ENCODE measurements at places on chromosomes 4 and X. TPM values are rescaled to one million over a fixed set of nuclear protein-coding genes. Genes with fewer than 3 reads are reported as not detected.

GRCh38 chr4:156913234-156913633 lies 58.4 kb downstream of the PDGFC start:
- no peak for DNase-seq

MAGEB1 gene
- not detected for total RNA-seq

DNA sequence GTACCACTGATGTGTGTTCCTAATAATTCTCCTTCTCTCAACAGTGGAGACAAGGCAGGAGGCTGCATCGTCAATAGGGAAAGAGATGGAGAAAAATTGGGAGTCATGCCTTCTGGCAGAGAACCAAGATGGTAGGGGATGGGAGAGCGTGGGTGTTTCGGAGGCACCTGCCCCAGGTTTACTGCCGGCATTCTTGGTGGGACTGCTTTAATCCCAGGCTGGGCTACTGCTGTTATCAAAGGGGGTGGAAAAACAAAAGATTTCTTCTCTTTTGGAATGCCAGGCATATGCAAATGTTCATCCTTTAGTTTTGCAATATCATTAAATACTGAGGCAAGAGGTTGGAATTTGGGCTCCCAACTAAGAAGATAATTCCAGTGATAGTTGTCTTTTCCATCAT lies 257.0 kb downstream of the DCHS2 start:
- no peak for DNase-seq

DNA sequence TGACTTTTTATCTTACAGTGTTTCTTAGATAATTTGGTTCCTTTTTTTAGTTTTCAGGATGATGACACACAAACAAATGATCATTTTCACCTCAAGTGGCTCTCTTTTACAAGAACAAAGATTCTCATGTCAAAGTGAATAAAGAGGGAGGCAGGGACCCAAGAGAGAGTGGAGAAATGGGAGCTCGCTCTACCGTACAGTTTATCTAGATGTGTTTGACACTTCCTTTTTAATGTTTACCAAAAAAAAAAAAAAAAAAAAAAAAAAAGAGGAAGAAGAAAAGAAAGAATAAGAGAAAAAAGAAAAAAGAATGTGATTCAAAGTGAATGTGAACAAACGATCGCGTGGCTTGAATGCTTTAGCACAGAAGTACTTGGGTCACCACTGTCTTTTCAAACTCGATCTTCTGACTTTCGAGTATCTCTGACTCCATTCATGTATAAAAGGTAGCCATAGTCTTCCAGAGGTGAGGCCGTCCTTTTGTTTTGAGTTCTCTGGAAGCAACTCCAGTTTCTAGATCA lies 75.6 kb upstream of the GRXCR1 start:
- DNase-seq = no peak

DNA sequence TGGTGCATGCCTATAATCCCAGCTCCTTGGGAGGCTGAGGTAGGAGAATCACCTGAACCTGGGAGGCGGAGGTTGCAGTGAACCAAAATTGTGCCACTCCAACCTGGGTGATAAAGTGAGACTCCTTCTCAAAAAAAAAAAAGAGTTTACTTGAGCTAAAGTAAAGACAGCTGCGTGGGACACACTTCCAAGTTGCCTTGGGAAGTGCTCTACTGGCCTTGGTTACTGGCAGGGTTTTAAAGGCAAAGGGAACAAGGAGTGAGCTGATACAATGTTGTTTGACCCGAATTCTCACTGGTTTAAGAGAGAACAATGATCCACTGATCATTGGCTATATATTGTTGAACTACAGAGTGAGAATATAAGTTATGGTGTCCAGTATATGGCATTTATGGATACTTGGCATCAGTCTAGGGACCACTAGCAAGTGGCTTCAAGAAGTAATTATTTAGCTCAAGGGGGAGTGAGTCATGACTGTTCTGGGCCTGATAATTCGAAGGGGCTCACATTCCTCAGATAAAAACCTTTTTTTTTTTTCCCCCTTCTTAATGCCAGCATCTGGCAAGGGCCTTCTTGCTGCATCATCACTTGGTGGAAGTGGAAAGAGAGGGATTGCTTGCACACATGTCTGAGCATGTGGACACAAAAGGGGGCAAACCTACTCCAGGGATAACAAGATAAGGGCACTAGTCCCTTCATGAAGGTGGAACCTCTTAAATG lies 32.3 kb downstream of the GRK4 start:
- DNase-seq = no peak

DNA sequence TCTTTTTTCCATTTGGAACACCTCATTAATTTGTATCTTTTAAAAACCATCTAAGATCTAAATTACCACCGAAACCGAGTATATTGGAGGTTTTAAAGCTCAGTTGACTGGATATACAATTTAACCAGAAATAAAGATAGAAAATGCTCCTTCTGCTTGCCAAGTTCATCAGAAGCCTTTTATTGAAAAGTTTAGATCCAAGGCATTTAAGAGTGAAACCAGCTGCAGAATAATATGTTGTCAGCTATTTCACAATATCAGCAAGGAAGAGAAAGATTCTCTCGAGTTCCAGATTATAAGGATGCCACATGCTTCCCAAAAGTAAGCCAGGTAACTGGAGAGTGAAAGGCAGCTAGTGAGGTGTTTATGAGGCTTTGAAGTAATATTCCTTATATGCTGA lies 217.4 kb downstream of the DCTD start:
- no peak for DNase-seq

- DNase-seq = no peak
These were observed 580.9 kb upstream of the ZFP42 start for GRCh38 chr4:187414716-187415115.

- no peak for DNase-seq
These were observed 59.6 kb upstream of the TAB3 start for GRCh38 chrX:30948626-30949025.

DNA sequence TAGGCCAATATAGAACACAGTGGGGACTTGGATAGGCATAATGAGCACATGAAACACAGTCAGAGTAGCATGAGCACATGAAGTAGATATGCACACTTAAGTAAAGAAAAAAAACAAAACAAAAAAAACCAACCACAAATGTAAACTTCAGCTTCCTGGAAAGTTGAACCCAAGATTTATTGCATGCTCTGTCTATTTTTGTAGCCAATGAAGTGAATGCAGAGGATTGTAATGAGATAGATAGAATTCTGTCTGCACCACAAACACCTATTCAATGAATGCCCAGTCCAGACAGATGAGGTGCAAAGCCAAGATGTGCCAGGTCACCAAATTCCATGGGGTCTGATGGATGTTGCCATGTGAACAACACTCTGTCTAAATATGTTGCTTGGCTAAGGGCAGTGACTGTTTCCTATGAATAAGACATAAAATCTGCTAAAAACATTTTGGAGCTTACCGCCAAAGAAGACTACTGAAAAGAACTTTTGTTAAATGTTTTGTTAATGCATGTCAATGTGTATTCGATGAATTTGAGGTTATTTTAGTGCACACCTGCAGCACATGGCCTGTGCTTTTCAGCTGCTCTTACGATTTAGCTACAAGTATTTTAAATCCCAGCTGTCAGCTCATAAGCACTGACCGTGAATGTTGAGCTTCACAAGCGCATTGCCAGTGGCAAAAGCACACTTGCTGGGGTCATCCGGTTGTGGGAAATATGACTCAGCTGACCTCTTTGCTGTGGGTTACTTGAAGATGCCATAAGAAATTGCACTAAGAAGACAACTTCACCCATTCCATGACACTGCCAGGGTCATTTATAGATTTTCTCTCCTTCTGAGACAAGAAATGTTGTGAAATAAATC lies 374.8 kb upstream of the GNPDA2 start:
- DNase-seq = no peak

EXOC1L gene
- not detected for total RNA-seq

CDKL2 gene
- total RNA-seq = 0.45 TPM

DNA sequence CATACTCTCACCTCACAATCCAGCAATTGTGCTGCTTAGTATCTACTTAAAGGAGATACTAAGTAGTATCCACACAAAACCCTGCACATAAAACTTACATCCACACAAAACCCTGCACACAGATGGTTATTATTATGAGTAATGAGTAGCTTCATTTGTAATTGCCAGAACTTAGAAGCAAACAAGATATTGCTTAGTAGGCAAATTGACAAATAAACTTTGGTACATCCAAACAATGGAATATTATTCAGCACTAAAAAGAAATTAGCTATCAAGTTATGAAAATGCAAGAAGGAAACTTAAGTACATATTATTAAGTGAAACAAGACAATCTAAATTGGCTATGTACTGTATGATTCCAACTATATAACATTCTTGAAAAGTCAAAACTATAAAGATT lies 80.6 kb downstream of the NPY2R start:
- no peak for DNase-seq

CLNK gene
- total RNA-seq = not detected

- DNase-seq = no peak
These were observed 181.8 kb upstream of the POF1B start for GRCh38 chrX:85561231-85561630.

GLRB gene
- total RNA-seq = not detected

DNA sequence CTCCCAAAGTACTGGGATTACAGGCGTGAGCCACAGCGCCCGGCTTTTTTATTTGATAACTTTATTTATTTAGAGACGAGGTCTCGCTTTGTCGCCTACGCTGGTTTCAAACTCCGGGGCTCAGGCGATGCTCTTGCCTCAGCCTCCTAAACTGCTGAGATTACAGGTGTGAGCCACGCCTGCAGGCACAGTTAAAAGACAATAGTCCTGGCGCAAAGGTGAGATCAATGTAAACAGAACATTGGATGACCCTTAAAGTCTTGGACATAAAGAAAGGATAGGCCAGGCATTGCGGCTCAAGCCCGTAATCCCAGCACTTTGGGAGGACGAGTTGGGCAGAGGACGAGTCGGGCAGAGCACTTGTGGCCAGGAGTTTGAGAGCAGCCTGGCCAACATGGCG lies 2.8 kb upstream of the TXLNG start:
- DNase-seq = no peak

DNA sequence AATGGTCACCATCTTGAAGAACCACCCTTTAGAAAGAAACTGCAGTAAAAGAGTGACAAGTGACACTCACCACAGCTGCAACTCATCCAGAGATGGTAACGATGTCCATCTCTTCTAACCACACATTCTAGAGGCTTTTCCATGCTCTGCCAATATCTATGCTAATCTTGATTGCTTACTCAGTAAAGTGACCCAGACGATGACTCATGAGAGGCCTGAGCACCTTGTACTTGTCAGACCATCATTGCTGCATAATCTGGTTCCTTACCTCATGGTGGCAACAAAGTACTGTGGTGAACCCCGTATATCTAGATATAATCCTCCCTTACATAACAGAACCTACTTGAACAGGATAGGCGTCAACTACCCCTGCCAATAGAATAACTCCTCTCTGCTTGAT lies 75.6 kb downstream of the CCNG2 start:
- DNase-seq = no peak

DNA sequence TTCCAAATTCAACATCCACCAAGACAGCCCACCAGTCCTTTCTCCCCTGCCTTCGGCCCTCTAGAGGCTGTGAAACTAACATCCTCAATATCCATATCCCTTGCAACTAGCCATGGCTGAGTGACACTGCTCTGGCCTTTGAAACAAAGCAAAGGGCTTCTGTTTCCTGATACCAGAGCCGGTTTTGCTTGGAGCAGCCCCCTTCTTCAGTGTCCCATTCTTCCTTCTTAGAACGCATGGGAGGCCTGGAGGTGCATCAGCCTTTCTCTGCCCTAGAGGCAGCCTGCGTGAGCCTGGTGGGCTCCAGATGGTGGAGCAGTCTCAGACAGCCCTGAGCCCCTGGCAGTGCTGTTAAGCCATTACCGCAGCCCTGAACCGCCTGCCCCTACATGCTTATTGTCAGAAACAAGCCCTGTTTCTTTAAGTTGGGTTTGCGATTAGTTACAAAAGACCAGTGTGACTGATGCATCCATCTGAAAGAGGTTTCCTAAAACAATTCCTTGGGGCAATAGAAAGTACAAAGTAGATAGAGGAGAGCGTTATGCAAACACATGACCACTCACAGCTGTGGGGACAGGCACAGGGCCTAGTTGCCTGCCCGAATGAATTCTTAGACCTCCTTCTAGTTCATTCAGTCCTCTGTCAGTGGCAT lies 74.1 kb downstream of the EVC start:
- DNase-seq = no peak

- no peak for DNase-seq
These were observed 671 bp downstream of the HPF1 start for GRCh38 chr4:169756971-169757574.

DNA sequence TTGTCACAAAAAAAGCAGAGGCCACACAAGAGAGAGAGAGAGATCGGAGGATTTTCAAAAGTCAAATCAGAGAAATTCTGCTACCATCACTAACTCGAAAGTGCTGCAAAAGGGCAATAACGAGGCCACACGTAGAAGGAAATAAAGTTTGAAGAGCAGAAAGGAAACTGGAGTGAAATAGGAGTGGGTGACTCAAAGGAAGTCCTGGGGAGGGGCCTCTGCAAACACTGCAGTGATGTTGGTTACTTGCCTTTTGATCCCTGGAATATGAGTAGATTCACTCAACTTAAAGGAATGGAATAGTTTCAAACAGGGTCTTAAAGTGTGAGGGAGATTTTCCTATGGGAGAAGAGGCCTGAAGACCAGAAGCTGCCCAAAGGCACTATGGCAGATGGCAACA lies 663.4 kb upstream of the LCORL start:
- DNase-seq = no peak

DNA sequence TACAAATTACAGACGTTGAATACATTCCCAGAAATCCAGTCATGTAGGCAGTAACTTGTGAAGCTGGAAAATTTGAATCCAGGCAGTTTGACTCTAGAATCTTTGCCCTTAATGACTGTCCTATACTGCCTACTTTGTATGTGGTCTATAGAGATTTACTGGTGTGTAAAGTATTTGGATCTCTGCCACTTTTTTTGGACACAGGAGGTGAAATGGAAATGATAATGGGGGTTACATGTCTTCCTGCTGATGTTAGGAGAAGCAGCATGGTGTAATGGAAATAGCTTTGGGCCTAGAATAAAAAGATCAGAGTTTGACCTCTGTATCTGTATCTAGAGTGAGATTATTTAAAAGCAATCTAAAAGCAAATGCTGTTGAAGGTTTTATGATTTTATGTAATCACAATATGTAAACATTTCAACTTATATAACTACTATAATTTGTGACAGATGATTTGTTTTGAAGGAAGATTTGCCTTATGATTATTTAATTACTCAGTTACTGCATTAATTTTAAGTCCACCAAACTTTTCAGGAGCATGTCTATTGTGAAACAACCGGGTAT lies 3.3 kb downstream of the COL4A5 start:
- DNase-seq = no peak

DNA sequence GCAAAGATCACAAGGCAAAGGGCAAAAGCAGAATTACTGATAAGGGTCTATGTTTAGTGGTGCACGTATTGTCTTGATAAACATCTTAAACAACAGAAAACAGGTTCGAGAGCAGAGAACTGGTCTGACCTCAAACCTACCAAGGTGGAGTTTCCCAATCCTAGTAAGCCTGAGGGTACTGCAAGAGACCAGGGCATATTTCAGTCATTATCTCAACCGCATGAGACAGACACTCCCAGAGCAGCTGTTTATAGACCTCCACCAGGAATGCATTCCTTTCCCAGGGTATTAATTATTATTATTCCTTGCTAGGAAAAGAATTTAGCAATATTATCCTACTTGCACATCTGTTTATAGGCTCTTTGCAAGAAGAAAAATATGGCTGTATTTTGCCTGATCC lies 51.5 kb downstream of the NPNT start:
- no peak for DNase-seq

MTCP1 gene
- total RNA-seq = 20.2 TPM

GAGE1 gene
- not detected for total RNA-seq

Data from activated CD8-positive, alpha-beta T cell treated with anti-CD3 and anti-CD28 coated beads, Interleukin-2, amount 10 ng/mL, durations not matched to agents 7 days and 5 days (primary cell).